ENCODE measurements at places on chromosomes 1 and 21.

DNA sequence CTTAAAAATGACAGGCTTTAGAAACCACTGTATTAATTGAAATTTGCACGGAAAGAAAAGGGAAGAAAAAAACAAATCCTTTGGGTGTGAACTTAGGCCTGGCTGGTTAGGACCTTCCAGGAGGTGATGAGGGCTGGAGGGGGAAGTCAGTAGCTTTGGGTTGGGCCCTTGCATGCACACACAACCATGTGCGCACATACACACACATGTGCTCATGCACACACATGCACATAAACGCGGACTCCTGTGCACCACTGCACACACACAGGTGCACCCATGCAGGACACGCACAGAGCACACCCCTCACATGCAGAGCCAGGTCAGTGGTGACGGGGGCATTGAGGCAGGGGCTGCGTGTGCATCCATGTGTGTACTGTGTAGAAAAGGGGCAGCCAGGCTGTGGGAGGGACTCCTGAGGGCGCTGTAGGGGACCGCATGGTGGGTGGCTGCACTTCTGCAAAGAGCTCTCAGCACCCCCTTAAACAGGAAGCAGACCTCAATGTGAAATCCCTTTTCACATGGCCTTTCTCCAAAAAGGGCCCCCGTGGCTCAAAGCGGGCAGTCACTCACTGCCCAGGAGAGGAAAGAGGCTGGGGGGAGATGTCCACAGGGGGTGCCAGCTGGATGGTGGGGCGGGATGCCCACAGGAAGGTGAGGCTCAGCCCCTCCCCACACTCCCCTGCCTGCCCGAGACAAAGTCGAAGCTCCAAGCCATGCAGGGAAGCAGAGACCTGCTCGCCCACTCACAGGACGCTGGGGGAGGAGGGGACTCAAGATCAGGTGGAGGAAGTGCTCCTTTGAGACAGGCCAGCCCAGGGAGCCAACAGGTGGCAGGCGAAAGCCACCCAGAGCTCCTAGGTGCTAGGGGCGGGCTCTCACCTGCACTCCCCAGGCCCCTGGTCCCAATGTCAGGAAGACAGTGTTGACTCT is 95.2 kb downstream of the ITPKB start:
- no peak for DNase-seq

DNA sequence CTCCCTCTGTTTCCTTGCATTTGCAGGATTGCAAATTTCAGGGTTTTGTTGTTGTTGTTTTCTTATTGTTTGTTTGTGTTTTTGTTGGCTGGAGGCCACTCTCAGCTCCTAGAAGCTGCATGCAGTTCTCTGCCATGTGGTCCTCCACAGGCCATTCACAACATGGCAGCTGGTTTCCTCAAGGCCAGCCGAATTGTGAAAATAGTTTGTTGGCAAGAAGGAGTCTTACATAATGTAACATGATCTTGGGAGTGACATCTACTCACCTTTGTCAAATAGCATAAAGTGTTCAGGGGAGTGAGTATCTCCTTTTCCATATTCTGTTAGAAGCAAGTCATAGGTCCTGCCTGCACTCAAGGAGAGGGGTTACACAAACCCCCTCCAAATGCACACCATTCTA is 10.6 kb upstream of the UAP1 start:
- DNase-seq: no peak

GRCh38 chr1:153355445-153356071 is 2.1 kb upstream of the S100A9 start:
- DNase-seq: no peak

DNA sequence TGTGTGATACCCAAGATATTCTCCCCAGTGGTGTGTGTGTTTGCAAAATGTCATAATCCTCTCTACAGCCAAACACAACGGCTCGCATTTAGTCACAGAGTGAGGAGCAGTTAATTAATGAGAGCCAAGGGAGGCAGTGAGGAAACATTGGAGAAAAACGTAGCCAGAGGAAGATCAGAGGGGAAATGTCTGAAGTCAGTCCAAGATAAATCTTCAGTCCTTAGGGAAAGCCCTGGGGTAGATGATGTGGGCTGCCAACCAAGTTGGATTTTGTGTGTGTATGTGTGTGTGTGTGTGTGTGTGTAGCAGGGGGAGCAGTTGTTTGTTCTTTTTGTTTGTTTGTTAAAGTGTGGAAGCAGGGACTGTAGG is 201.0 kb upstream of the PTBP2 start:
- DNase-seq: no peak

DNA sequence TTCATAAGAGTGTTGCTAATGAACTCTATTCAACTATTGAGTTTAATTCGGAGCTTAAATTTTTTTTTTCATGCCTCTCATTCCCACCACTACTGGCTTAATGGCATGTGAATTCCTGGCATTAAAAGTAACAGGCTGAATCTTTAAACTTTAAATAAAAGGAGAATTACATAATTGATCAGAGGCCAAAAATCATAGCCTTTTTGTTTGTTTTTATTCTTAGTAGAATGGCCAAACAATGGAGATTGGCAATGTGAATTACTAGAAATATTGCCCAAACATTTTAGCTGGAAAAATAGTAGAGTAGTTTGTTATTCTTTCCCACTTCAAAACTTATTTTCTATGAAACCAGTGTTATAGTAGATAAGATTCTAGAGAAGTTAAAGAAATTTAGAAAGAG is 25.1 kb upstream of the PDC start:
- no peak for DNase-seq

DNA sequence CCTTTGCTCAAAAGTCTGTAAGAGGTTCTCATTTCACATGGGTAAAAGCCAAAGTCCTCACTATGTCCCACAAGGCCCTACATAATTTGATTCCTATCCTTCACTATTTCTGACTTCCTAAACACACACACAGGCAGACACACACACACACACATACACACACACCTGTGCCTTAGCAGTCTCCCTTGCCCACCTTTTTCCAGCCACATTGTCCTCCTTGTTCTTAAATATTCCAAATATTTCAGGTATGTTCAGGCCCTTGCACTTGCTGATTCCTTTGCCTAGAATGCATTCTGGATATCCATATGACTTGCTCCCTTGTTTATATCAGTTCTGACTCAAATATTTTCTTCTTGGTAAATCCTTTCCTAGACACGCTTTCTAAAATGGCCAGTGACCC is 54.6 kb downstream of the NTNG1 start:
- no peak for DNase-seq

GRCh38 chr1:118169016-118169415 is 16.0 kb downstream of the SPAG17 start:
- DNase-seq: no peak

- no peak for DNase-seq
Observed at GRCh38 chr1:229221106-229222019, 49.5 kb upstream of the RAB4A start.

DNA sequence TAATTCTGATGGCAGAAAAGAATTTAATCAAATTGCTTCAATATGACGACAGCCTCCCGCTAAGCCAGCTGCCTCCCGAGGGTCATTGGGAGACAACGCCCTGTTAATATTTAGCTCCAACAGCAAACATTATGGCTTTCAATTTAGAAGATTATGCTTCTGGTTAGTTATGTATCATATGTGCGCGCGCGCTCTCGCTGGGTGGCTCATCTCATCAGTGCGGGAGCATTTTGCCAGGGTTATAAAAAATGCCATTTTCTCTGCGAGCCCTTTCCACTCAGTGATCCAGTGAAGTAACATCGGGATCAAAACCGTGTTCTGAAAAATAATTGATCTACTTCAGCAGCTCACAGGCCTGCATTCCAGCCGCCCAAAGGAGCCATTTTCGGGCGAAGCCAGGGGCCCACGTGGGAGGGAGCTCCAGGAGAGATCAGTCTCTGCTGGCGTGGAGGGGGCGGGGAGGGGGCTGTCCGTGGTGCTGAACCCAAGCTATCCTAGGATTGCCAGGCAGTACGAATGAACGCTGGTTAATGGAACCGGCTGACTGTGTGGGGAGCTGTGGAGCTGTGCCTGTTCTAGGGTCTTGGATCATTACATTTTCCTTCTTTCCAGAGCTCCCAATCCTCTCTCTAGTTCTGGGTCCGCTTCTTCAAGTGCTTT is 219.1 kb upstream of the ZC3H12A start:
- DNase-seq: no peak

- no peak for DNase-seq
Observed at GRCh38 chr1:53378932-53379661, 51.2 kb upstream of the LRP8 start.

- no peak for DNase-seq
Observed at GRCh38 chr1:54989473-54989872, 9.0 kb downstream of the TMEM61 start.

DNA sequence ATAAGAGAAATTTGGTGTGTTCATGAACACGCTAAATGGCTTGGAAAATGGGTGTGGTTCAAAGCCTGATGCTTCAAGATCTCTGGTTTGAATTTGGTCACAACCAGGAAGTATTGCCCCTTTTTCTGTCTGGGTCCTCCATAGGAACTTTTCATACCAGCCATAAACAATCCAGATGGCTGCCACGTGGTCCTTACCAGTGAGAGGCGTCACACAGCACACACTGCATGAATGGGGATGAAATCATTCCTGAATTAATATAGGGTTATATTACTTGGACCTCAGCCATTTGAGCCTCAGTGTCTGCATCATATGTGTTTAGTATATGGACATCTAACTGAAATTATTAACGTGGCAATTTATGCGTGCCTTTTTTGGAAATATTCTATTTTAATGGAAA is 64.0 kb downstream of the PRRX1 start:
- no peak for DNase-seq

DNA sequence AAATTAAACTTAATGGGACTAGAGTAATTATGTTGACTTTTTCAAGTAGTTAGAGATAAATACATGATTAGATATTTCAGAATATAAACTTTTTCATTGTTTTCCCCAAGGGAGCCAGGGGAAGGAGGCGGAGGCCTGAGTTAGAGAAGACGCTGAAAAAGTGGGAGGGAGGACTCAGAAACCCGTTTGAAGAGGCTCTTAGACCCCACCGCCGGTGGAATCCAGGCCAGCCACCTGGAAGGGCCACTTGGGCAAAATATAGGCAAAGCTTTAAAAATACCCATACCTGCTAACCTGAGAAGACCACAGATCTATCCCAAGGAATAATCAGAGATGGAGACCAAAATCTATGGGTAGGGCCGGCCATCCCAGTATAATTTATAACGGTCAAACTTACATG is 242.6 kb downstream of the PTPRU start:
- no peak for DNase-seq

GRCh38 chr1:94954263-94955220 is 27.6 kb upstream of the CNN3 start:
- DNase-seq: no peak

- no peak for DNase-seq
Observed at GRCh38 chr1:53288002-53288789, 39.7 kb downstream of the LRP8 start.

DNA sequence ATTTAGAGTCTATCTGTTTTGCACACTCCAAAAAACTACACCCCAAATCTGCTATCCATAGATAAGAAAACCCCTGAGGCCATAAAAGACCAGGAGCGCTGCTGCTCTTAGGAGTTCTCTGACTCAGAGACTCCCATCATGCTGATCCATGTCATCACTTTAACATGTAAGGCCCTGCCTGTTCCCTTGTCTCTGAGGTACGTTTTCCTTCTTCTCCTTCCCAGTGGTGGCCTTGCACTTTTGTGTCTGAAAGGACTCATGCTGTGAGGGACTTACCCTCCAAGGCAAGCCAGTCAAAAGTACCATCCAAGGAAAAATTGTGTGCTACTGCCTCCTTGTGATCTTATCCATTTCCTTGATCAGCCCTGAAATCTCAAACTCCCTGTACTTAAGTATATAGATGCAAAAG is 427.4 kb upstream of the NCAM2 start:
- DNase-seq: no peak

- no peak for DNase-seq
Observed at GRCh38 chr1:211653293-211653692, 22.1 kb downstream of the NEK2 start.

GRCh38 chr1:20366463-20367115 is 75.9 kb downstream of the VWA5B1 start:
- DNase-seq: no peak

GRCh38 chr1:66266350-66266749 is 267.6 kb upstream of the SGIP1 start:
- DNase-seq: no peak

DNA sequence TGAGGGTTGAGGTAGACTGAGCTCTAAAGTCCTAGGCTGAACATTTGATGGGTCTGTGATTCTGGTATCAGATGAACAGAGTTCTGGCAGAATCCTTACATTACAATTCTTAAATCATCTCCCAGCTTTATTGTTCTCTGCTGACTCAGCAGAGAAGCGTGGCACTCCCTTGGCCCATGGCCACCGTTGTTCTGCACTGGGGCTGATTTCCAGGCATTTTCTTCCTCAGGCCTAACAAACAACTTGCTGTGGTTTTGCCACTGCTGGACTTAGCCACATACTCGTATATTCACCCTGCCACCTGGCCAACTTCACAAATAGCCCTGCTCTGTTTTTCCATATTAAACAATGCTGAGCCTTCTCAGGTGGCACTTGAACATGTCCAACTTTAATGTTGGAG is 223.2 kb downstream of the TNR start:
- no peak for DNase-seq

DNA sequence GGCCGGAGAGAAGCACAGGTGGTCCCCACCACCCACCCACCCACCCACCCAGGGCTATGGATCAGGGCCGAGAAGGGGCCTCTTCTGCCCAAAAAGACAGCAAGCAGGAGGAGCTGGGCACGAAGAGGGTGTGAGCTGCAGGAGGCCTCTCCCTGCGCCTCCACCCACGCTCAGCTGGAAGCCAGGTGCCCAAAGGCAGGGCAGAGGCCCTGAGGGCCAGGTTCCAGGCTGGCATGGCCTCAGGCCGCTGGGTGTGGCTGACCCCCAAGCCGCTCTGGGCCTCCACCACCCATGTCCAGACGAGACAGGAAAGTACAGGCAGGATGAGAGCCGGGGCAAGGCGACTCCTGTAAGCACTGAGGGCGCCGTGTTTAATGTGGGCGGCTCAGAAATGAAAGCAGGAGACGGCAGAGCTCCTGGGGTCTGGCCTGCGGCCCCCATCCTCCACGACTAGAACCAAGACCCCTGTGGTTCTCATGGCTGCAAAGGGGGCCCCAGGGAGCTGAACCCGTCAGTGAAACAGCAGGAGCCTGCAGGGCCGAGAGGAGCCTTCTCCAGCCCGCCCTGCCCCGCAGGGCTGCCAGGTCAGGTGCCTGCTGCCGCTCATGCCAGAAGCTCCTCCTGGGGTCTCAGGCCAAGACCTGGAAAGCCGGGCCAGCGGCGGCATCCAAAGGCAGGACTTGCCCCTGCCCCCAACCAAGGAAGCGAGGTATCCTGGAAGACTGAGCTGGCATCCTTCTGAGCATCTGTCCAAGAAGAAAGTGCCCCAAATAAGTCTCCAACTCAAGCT is 56.0 kb downstream of the MEGF6 start:
- DNase-seq: no peak

- DNase-seq: no peak
Observed at GRCh38 chr1:119740896-119741780, 27.6 kb downstream of the HMGCS2 start.

All from stimulated activated CD8-positive, alpha-beta memory T cell treated with anti-CD3 and anti-CD28 coated beads, Interleukin-15, amount 100 ng/mL, for 4 hours (primary cell).